GM23248 (cell line): ENCODE measurements at places on chromosomes 6 and 20. TPM values are rescaled to one million over a fixed set of nuclear protein-coding genes. Genes with fewer than 3 reads are reported as not detected.
A peak's percentile ranks its signal among the peaks of the same experiment; 100 is the strongest.

DNA sequence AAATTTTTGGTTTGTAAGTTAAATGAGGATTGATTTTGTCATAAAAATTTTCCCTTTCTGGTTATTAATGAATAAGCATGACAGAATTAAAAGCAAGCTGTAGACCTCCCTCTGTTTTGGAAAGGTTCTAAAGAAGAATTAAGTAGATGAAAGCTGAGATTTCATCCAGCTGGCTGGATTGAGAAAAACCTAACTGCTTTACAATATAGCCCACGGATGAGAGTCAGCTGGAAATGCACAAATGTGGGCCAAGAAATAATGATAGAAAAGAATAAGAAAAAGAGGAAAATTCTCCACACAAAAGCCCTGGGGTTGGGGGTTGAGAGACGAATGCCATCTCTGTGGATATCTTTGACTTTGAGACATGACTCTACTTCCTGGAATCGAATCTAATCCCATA is 631.6 kb downstream of the HDGFL1 start:
- no peak for DNase-seq

- DNase-seq = peak; percentile 1
These were observed 74.3 kb downstream of the RPS12 start for GRCh38 chr6:132888701-132889100.

- peak; percentile 98 for DNase-seq
These were observed 59.9 kb upstream of the MAP7 start for GRCh38 chr6:136609873-136610706.

DNA sequence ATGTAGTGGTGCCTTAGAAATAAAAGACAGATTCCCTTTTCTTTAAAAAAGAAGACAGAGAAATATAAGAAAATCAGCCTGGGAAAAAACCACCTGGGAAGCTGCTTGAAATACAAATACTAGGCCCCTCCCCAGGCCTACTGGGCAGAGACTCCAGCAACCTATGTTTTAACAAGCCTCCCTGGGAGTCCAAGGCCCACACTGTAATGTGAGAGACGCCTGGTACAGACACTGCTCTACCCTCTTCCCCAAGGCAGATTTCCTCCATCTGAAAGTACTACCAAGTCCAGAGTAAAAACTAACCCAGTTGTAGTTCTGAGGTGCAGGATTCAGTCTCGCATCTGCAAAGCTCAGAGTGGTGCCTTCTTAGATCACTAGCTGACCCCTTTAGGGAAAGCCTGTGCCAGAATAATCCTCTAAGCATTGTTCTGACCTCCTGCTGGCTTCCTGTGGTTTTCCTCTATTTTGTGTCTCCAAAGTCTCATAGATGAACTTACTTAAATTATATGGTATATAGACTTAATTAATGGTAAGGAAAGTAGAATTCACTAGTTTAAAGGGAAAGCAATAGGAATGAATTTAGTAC is 270.2 kb upstream of the SLC35B3 start:
- DNase-seq = no peak

GRCh38 chr20:20528861-20529260 is 161.0 kb downstream of the INSM1 start:
- no peak for DNase-seq

The ZNF512B gene
- polyA plus RNA-seq = 1.2 and 1.5 TPM in 2 replicates

The FOXA2 gene
- polyA plus RNA-seq = not detected in 2 replicates
